ENCODE measurements at places on chromosomes 2 and 18. TPM values are rescaled to one million over a fixed set of nuclear protein-coding genes. Genes with fewer than 3 reads are reported as not detected.

DNA sequence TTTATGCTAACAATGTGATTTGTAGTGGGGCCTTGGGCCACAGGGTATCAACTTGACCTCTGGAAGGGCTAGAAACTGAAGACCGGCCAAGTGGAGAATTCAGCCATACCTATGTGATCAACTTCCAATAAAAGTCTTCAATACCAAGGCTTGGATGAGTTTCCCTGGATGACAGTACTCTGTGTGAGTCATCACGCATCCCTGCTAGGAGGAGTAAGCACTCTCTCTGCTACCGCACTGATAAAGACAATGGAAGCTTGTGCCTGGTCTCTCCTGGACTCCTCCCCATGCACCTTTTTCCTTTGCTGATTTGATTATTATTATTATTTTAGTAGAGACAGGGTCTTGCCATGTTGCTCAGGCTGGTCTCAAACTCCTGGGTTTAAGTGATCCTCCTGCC, 58.1 kb downstream of the SKA1 start:
- DNase-seq: no peak

DNA sequence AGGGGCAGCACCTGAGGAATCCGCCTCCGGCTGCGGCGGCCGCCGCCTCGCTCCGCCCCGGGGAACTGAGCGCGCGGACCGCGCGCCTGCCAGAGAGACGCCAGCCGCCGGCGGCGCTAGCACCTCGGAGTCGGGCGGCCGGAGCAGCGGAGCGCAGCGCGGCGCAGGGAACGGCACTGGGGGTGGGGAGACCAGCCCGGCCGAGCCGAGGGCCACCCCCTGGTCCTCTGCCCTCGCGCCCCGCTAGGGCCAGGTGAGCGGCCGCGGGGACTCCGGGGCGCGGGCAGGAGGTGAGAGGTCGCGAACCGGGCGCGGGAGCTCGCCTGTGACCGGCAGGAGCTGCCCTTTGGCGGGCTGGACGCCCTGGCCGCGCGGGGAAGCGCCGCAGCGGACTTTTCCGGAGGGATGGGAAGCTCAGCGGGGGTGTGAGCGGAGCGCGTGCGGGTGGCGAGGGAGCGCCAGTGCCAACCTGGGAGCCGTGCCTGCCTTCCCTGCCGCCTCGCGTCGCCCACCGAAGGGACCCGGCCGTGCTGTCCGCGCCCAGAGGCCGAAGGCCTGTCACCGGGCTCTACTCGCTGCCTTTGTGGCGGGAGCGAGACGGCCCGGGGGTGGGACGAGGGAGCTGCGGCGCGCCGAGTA, at the start of gene GREB1L:
GREB1L (plus strand) TSS at position 92 of the 639 bp plus-strand sequence. CDS start 141,287 bp downstream, outside the sequence.
- DNase-seq: no peak

DNA sequence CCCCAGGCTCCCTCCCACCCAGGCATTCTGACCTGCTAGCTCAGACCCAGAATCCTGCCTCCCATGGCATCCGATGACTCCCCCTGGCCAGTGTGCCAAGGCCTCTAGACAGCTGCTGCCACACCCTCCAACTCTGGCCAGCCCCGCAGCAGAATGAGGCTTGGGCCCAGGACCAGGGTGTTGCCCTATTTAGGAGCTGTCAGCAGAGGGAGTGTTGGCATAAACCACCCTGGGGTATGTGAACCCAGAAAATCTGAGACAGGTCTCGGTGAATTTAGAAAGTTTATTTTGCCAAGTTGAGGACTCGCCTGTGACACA, 134.3 kb downstream of the KLHL29 start:
- DNase-seq: no peak

DNA sequence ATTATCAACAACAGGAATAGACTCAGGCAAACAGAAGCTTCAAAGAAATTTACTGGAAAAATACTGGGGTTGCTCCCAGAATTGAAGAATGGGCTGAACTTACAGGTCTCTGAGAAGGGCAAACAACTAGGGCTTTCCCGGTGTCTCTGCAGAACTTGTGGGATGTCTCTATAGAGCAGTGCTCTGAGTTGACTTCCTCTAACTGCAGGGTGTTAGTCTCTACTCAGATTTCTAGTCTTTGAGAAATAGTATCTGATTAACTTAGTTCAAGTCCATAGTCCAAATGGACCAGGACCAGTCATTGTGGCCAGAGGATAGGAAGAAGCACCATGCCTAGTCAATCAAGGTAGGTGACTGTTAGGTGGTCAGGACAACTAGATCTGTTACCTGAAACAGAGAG, 45.8 kb downstream of the LIMS1 start:
- no peak for DNase-seq

GRCh38 chr2:127012868-127013267, 94.1 kb downstream of the BIN1 start:
- no peak for DNase-seq

DNA sequence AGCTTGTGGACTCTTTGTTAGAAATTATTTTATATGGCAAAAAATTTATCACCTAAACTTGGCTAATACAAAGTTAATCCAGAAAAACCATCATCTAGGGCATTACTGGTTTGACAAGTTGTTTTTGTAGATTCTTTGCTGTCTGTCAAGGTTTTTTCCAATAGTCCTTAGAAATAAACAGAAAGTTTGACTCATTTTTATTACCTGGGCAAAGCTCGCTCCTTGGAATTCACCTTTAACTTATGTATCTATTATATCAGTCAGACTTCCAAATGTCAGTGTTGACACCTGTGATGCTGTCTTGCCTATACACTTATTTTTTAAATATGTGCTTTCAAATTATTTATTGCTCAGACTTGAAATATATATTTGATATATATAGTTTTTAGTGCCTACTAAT, 21.7 kb downstream of the LAMA3 start:
- no peak for DNase-seq

DNA sequence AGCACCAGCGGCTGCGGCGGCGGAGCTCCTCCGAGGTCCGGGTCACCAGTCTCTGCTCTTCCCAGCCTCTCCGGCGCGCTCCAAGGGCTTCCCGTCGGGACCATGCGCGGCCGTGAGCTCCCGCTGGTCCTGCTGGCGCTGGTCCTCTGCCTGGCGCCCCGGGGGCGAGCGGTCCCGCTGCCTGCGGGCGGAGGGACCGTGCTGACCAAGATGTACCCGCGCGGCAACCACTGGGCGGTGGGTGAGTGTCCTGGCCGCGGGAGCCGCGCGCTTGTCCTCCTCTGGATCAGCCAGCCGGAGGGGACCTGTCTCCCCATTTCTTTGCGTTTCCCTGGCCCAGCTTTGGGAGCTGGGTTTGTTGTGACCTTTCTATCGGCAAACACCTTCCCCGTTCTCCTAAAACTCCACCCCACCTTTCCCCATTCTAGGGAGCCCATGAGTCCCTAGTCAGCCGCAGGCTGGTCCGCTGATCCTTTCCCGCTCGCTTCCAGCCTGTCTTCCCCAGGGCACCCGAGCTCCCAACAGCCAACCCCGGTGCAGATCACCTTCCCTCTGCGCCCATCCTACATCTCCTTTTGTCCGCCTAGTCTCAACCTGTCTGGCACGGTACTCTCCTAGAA, 316 bp downstream of the GRP start:
- DNase-seq: no peak

- DNase-seq: no peak
Observed at GRCh38 chr18:77250926-77251729, 1.5 kb downstream of the GALR1 start.

DNA sequence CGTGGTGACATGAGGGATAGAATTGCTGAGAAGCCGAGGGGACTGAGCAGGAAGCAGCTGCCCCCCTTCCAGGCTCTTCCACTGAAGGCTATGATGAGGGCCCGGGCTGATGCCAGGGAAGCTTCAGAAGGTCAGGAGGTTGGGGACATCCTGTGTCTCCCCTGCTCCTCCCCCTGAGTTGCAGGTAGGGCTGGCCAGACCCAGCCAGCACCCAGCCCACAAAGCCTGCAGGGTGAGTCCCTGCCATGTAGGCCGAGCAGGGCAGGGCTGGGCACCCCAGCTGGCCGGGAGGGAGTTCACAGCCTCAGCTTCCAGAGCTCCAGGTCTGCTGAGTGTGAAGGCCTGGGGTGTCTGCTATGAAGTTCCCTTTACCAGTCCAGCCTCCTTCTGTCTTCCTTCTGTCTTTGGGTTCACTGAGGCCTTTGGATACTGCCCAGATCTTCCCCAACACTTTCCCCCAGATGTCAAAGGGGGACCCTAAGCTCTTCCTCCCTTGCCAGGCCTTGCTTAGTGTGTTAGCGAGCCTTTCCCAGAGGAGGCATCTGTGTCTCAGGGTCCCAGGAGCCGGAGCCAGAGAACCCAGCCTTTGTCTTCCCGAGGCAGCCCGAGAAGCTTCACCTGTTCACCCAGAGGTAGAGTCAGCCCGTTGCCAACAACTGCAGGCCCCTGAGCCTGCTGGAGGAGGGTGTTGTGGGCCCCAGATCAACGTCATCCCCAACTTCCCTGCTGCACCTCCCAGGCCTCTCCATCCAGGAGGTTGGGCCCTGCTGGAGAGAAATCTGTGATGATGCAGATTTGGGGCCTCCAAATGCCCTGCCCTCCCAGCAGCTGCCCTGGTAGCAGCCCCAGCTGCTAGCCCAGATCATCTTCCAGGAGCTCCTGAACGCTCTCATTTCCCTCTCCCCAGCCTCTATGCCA, 3.6 kb upstream of the NCL start:
- no peak for DNase-seq

GRCh38 chr18:62339106-62339988, 14.2 kb downstream of the TNFRSF11A start:
- DNase-seq: no peak

GRCh38 chr2:45468279-45468678, 142.8 kb downstream of the SRBD1 start:
- DNase-seq: no peak

- no peak for DNase-seq
Observed at GRCh38 chr2:66543257-66543767, 108.4 kb downstream of the MEIS1 start.

DNA sequence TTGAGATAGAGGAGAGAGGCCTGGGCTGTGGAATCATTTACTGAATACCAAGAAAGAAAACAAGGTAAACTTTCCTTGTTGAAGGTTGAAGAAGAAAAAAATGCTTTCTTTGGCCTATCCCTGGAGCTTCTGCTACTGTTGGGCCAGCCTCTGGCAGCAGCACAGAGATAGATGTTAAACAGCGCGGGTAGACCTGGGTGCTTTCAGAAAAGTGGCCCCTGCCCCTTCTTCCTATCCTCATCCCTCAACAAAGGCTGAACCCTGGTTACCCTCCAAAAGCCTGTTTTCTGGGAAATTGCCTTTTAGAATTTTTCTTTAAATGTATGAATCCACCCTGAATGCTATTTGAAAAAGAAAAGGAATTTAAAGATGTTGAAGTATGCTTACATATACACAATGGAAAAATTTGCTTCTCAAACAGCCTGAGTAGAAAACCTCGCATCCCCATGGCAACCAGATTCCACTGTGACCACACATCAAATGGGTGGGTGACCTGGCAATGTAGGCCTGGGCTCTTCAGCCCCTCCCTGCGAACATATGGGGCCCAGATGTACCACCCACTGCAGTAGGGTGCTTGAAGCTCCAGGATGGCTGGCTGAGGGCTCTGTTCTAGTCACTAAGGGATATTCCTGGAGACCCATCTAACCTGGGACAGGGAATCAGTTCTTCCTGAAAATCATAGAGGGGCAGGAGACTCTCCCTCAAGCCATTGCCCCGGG, 23.4 kb upstream of the CHRNA1 start:
- no peak for DNase-seq

- no peak for DNase-seq
Observed at GRCh38 chr18:4107049-4107467, 348.0 kb downstream of the DLGAP1 start.

GRCh38 chr2:180222644-180223043, 215.5 kb upstream of the CWC22 start:
- no peak for DNase-seq

DNA sequence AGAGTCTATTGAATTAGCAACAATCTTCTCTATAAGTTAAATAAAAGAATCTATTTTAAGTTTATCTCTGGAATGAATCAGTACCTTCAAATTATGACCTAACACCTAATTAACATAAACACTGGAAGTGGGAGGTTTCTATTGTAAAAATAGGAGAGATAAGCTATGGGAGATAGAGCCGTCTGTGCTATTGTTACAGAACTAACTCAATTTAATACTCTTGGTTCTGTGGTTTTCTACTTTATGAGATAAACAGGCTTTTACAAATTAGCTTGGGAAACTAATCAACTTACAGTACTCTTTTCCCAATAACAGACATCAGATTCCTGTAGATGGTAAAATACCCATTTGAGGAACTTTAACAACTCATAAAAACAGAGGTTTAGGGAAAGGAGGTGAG, 25.6 kb upstream of the STAT1 start:
- no peak for DNase-seq

- DNase-seq: no peak
Observed at GRCh38 chr2:195026261-195026660, 630.8 kb upstream of the SLC39A10 start.

- DNase-seq: no peak
Observed at GRCh38 chr2:71801969-71802368, 345.7 kb downstream of the CYP26B1 start.

DNA sequence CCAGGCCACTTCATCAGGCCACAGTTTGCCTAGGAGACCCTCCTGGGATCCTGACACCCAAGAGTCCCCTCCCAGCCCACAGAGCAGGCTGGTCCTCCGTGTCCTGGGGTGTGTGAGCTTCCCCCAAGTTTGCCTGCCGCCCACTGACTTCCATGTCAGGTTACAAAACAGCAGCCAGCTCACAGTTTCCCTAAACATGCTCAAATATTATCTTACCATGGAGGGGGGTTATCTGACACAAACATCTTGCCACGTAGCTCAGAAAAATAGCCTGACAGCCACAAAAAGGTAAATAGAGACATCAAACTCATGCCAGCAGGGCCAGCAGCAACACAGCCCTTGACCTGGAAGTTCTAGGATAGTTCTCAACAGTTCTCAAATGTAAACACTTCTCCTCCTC, 346.5 kb downstream of the TNS1 start:
- no peak for DNase-seq

GRCh38 chr18:32270341-32270740, 80.5 kb downstream of the MEP1B start:
- no peak for DNase-seq

DNA sequence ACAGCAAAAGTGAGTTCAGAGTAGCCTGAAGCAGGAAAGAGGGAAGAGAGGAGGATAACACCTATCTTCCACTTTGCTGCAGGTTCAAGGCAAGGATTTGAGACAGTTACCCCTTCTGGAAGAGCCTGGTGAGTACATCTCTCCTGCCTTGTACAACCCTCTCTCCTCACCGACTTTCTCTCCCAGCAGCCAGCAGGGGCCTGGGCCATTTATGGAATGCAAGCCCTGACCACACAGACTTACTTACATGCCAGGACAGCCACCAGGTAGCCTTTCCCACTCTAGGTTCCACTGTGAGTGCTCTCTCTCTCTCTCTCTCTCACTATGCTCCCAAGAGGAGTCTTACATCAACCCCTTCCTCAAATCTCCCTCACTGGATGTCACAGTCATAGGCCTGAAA, 57.0 kb downstream of the BCL11A start:
- no peak for DNase-seq

RRM2 gene
- total RNA-seq: 9.3 TPM

IL1RL2 gene
- not detected for total RNA-seq

TXNDC2 gene
- total RNA-seq: 0.13 TPM

GNLY gene
- 1.8 TPM for total RNA-seq

SPR gene
- total RNA-seq: 0.29 TPM

KCNJ3 gene
- not detected for total RNA-seq

LONRF2 gene
- 0.17 TPM for total RNA-seq

CCDC121 gene
- total RNA-seq: 0.71 TPM

KIF1A gene
- total RNA-seq: not detected

GPR55 gene
- total RNA-seq: 4.5 TPM

SLC25A52 gene
- not detected for total RNA-seq
